ENCODE measurements at places on chromosomes 6 and 20. TPM values are rescaled to one million over a fixed set of nuclear protein-coding genes. Genes with fewer than 3 reads are reported as not detected.

MYH7B gene
- 222 TPM for total RNA-seq

PTCHD4 gene
- 0.81 TPM for total RNA-seq

RFX6 gene
- total RNA-seq = not detected

SLC17A1 gene
- not detected for total RNA-seq

KHDC1L gene
- not detected for total RNA-seq

AURKA gene
- total RNA-seq = 6.0 TPM

CHRNA4 gene
- 1.5 TPM for total RNA-seq

GSTA2 gene
- total RNA-seq = not detected

MUC21 gene
- not detected for total RNA-seq

TRDN gene
- total RNA-seq = 370 TPM

SGK2 gene
- 0.38 TPM for total RNA-seq

ETV7 gene
- not detected for total RNA-seq

BNIP5 gene
- total RNA-seq = not detected

TTBK1 gene
- 0.13 TPM for total RNA-seq

RRAGD gene
- 130 TPM for total RNA-seq

HSPA1A gene
- total RNA-seq = 324 TPM

ZNF311 gene
- 0.08 TPM for total RNA-seq

SLC13A3 gene
- total RNA-seq = 0.30 TPM

IL17F gene
- total RNA-seq = not detected

HLA-DMB gene
- total RNA-seq = 10.4 TPM

ENPP3 gene
- total RNA-seq = 0.11 TPM

DNAH8 gene
- total RNA-seq = 0.03 TPM

PAK5 gene
- total RNA-seq = not detected

NFKBIL1 gene
- 9.2 TPM for total RNA-seq

PRPH2 gene
- 0.30 TPM for total RNA-seq

GNMT gene
- 2.3 TPM for total RNA-seq

BPI gene
- 0.11 TPM for total RNA-seq

Data from Right ventricle myocardium superior (tissue), 1 donor.